ENCODE measurements at places on chromosomes 3 and 15. TPM values are rescaled to one million over a fixed set of nuclear protein-coding genes. Genes with fewer than 3 reads are reported as not detected.
A peak's percentile ranks its signal among the peaks of the same experiment; 100 is the strongest.

DNA sequence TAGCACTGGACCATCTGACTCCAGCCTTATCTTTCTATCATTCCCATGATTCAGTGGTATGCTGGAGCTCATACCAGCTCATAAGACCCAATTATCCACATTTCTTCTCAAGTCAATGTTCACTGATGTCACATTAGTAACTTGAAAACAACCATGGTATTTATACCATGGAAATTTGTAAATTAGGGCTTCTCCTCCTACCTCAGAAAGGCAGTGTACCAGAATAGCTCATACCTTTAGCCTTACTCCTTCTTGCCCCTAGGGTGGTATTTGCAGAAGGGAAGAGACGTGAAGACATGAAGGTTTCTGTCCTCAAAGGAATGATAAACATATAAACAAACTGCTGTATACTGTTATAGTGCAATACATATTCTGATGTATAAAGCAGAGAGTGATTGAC, 114.2 kb downstream of the NEK11 start:
- DNase-seq, result no peak

- peak; percentile 61 for DNase-seq
Observed at GRCh38 chr3:193673845-193674244, 80.8 kb downstream of the OPA1 start.

GRCh38 chr3:24548278-24548677, 53.6 kb upstream of the THRB start:
- no peak for DNase-seq

Gene CACNA2D2
- 5.0 TPM for total RNA-seq

DNA sequence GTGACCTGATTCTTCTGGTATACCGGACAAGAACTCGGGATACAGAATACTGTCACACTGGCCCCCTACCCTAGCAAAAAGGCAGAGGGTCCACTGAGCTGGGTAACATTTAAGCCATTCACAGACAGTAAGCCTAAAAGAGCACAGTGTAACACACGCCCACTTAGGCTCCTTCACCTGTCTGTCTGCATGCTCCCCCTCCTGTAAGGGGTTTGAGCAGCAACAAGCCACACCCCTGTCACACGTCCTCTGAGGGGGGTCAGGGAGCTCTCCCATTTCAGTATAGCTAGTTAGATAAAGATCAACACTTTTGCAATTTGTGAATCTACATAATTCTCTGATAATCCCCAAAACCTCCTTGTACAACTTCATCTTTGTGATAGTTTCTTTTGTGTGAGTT, 586.3 kb upstream of the LMCD1 start:
- DNase-seq, result no peak

Gene SERINC4
- total RNA-seq, result not detected

Gene DUOXA2
- total RNA-seq, result not detected

DNA sequence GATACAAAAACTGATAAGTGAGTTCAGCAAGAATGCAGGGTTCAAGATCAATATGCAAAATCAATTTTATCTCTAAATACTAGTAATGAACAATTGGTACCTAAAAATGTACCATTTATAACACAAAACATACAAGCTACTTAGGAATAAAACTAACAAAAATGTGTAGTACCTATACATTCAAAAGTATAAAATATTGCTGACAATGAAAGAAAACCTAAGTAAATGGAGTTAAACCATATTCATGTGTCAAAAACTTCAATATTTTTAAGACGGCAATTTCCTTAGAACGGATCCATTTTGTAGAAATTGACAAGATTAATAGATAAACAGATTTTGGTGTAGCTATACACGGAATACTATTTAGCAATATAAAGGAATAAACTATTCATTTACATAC, 343.1 kb upstream of the CCDC54 start:
- no peak for DNase-seq

Gene GADL1
- total RNA-seq, result not detected

Gene GMPPB
- 21.2 TPM for total RNA-seq

DNA sequence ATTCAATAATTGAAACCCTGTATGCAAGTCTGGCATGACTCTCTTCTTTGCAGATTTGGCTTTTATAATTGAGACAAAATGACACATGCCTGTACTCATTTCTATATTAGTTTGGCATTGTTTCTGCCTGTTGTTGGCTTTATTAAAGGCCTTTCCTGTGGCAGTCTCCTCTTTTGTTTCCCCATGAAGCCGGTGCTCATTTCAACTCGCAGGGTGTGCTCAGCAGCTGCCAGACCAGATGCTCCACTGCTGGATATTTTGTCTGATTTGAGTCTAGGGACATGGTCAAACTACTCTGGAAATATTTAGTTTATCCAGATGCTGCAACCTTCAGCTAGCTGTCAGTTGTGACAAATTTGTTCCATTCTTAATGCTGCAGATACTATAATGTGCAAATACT, 445.3 kb downstream of the NAALADL2 start:
- peak; percentile 41 for DNase-seq

Gene NAALADL2
- 1.6 TPM for total RNA-seq

- DNase-seq, result no peak
Observed at GRCh38 chr3:109195815-109196214, 59.3 kb downstream of the C3orf85 start.

Gene ALPK3
- total RNA-seq, result 6.8 TPM

GRCh38 chr3:114584734-114585371, 291.0 kb downstream of the TIGIT start:
- DNase-seq, result no peak

Gene EXD1
- total RNA-seq, result not detected

GRCh38 chr15:62320259-62320658, 155.2 kb upstream of the C2CD4B start:
- DNase-seq, result no peak

GRCh38 chr15:88312941-88313579, 56.5 kb upstream of the NTRK3 start:
- no peak for DNase-seq

- peak; percentile 73 for DNase-seq
Observed at GRCh38 chr3:58217209-58217811, 6.5 kb upstream of the DNASE1L3 start.

Data from glutamatergic neuron (in vitro differentiated cells).